Activated CD8-positive, alpha-beta memory T cell treated with anti-CD3 and anti-CD28 coated beads for 24 hours (primary cell): ENCODE measurements at places on chromosomes 12 and 14.

GRCh38 chr14:48382961-48383360, 707.6 kb upstream of the MDGA2 start:
- DNase-seq = no peak

GRCh38 chr12:88579161-88579517, 1.1 kb downstream of the KITLG start:
- no peak for DNase-seq

DNA sequence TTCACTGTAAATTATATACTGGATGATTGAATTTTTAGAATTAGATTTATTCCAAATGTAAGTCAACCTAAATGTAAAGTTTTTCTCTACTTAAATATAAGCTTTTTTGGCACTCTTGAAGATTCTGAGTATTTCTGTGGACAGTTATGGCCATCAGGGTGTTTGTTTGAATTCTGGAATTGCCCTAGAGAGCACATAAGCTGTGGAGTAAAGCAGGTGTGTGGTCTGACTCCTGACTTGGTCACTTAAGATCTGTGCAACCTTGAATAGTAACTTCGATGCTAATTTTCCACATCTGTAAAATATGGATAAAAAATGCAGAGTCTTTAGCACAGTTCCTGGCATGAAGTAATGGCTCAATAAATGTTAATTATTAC, 64.4 kb downstream of the FUT8 start:
- DNase-seq = no peak

GRCh38 chr12:6451348-6452244, at the start of gene TAPBPL:
Gene TAPBPL (plus strand): TSS chr12:6452042. CDS start chr12:6452249, 207 bp downstream.
- peak; percentile 89 for DNase-seq

DNA sequence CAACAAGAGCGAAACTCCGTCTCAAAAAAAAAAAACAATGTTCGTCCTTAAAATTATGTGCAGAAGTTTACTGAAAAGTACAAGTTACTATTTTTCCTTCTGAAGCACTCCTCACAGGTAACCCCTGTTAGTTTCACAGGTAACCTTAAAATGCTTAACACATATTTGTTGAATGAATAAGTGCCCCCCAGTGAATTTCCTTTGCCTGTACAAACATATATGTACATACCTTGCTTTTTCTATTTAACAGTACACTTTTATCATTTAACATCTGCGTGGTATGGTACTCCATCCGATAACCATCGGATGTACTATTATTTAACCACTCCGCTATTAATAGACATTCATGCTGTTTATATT, 1.4 kb upstream of the RAB35 start:
- no peak for DNase-seq

- DNase-seq = peak; percentile 71
Observed at GRCh38 chr12:11822081-11822834, 172.8 kb downstream of the ETV6 start.
